ENCODE measurements at places on chromosomes 13 and 19.

DNA sequence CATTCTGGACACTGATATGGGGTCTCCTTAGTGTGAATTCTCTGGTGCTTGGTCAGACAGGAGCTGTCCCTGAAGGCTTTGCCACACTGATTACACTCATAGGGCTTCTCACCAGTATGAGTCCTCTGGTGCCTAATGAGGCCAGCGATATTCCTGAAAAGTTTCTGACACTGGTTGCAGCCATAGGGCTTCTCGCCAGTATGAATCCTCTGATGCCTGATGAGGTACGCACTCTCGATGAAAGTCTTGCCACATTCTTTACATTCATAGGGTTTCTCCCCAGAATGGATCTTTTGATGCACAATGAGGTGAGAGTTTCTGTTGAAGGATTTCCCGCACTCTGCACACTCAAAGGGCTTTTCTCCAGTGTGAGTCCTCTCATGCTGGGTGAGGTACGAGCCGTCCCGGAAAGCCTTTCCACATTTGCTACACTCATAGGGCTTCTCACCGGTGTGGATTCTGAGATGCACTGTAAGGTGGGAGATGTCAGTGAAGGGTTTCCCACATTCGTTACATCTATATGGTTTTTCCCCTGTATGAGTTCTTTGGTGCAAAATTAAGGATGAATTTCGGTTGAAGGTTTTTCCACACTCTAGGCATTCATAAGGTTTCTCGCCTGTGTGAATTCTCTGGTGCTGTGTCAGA lies 22.4 kb downstream of the ZNF329 start:
- DNase-seq: peak; percentile 3

DNA sequence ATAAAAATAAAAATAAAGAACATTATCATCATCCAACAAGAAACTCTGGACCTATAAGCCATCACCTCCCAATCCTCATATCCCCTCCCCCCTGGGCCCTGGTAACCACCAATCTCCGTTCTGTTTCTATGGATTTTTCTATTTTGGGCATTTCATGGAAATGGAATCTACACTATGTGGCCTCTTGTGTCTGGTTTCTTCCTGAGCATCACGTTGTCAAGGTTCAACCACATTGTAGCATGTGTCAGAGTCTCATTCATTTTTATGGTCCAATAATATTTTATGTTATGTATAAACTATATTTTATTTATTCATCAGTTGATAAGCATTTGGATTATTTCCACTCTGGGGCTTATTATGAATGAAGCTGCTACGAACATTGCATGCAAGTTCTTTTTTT lies 26.9 kb downstream of the SULT2B1 start:
- peak; percentile 41 for DNase-seq

- no peak for DNase-seq
These were observed 1113.4 kb upstream of the MIR17HG start for GRCh38 chr13:90233933-90234672.

DNA sequence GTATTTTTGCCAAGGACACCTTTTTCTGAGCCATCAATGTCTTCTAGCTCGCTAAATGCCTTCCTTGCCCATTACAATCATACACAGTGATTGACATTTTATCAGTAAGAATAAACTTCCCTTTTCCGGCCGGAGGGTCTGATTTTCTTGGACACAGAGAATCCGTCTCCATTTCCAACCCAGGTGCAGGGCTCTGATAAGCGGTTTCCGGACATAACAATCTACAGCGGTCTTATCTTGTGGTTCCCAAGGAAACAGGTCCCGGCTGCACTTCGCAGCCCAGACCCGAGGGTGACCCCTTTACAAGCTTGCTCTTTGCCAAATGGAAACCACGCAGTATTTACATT lies 5.1 kb upstream of the ZNF77 start:
- peak; percentile 53 for DNase-seq

DNA sequence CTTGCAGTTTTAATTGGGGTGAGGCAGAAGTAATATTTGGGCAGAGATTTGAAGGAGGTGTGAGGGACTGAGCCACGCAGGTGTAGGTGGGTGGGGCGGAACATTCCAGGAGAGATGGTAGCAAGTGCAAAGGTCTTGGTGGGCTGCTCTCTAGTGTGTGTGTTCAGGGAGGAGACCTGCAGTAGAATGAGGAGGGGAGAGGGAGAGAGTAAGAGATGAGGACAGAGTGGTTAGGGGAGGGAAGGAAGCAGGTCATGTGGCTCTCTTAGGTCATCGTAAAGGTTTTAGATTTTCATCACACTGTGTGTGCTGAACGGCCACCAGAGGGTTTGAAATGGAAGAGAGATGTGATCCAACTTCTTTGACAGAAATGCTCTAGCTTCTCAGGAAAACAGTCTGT lies 33.5 kb downstream of the WASF3 start:
- no peak for DNase-seq

GRCh38 chr19:1524287-1524971 lies 552 bp downstream of the PLK5 start:
- DNase-seq: no peak

- no peak for DNase-seq
These were observed 162.4 kb downstream of the PCDH20 start for GRCh38 chr13:61253105-61253877.

DNA sequence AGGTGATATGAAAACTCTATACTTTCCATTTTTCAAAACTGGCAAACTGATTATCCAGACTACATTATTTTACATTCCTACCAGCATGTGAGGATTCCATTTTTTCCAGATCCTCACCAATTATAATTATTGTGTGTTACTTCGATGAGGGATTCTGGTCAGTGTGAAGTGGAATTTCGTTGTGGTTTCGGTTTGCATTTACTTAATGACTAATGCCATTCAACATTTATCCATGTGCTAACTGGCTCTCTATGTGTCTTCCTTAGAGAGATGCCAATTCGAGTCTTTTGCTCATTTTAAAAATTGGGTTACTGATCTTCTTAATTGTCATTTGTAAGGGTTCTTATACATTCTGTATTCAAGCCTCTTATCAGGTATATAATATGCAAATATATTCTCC lies 1551.3 kb upstream of the MIR17HG start:
- no peak for DNase-seq

- DNase-seq: peak; percentile 48
These were observed 3.6 kb downstream of the ACTN4 start for GRCh38 chr19:38650911-38651584.

- DNase-seq: no peak
These were observed 11.7 kb downstream of the ZSCAN1 start for GRCh38 chr19:58045411-58046050.

DNA sequence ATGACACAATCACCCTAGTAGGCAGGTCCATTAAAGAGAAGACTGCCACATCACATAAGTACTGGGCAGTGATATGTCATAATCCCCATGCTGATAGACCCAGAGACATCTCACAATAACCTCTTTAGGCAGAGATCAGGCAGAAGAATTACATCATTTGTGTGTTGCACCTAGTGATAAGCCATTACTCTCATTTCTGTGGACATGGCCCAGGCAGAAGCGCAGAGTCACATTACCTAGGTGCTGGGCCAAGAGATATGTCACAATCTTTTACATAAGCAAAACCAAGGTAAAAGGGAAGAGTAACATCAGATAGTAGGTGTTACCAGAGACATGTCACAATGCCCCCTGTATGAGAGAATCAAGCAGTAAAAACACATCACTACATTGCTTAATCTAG lies 71.9 kb downstream of the ZNF726 start:
- DNase-seq: no peak

GRCh38 chr13:26377038-26377437 lies 123.1 kb downstream of the CDK8 start:
- DNase-seq: peak; percentile 38

DNA sequence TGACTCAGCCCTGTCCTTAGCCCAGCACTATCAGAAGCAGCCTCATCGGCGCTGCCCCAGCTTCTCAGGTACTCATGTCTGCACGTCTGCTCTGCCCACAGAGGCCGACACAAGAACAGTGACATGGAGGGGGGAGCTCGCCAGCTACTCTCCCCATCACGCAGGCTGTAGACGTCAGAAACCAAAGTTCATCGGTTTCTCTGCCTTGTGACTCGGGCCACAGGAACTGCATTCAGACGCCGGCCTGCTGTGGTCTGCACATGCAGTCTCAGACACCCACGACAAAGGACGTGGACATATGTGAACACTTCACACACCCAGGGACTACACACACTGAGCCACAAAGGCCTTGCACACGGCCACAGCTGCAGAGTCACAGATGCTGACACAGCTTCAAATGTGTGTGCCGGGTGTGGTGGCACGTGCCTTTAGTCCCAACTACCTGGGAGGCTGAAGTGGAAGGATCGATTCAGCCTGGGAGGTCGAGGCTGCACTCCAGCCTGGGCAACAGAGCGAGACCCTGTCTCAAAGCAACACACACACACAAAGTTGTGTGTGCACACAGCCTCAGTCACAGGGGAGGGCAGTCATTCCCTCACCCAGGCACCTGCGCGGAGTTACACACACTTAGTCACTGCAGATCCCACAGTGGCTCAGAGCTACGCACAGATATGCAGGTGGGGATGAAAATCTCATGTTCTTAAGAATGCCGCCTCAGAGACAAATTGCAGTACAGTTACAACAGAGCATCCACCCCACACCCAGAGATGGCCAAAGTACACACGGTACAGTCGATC lies 4.9 kb upstream of the ZFP36 start:
- DNase-seq: peak; percentile 83

DNA sequence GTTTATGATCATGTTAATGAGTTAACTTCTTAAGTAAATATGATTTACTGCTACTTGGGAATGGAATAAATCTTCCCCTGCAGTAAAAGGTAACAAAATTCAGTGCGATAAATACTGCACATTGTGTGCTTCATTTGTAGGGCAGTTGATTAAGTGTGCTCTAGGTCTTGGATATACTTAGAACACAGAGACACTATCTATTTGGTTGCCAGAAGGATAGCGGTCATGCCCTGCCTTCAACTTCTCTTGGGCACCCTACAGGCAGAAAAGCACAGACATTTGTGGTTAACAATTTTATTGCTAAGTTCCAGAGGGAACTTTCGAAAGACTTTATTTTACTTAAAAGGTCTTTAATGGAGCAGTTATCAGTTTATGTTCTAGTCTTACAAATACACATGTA lies 605.8 kb downstream of the PCDH9 start:
- no peak for DNase-seq
